ENCODE measurements at places on chromosomes 13 and 19.
A peak's percentile ranks its signal among the peaks of the same experiment; 100 is the strongest.

DNA sequence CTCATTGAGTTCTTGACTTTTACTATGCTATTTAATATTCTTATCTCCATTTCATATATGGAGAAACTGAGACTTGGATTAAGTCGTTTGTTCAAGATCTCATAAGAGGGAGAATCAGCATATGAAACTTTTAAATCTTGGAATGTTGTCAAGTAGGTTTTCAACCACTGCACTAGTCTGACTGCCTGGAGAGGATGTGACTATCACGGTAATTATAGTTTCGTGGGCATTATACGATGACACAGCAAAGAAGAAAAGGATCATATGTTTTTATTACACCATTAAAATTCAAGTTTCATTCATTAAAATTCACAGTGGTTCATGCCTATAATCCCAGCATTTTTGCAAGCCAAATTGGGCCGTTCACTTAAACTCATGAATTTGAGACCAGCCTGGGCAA lies 555.2 kb downstream of the SLITRK1 start:
- no peak for DNase-seq

- DNase-seq = no peak
Measured at GRCh38 chr19:40673397-40673796, 17.1 kb downstream of the NUMBL start.

GRCh38 chr19:14916848-14917247 lies 24.4 kb upstream of the OR7C2 start:
- DNase-seq = no peak

DNA sequence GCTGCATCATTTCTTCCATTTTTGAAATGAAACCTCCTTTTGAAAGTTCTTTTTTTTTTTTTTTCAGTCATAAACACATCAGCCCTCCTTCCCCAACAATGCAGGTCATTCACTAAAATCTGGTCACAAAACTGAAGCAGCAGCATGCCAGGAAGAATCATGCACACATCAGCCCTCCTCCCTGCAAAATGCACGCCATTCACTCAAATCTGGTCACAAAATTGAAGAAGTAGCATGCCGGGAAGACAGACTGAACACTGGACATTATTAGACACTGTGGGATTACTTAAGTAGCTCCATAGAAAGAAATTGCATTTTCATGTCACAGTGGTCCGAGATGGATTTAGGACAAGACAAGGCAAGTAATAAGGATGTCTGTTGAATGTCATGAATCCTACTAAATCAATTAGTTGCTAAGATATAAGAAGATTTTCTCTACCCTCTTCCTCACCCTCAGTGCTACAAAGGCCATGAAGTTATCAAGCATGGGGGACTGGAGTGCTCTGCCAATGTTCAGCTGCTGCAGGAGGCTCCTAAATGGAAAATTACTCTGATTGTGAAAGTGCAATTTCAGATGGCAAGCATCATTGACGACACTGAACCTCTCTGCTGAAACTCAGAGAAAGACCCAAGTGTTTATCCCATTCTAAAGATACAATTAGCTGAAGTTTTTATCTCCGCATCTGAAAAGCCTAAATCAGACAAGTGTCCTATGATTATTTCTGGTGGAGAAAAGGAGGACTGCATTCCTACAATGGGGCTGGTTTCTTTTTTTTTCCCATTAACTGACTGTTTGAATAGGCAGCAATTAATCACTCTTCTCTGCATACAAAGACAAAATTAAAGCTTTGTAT lies 913.2 kb downstream of the DIAPH3 start:
- peak; percentile 31 for DNase-seq

DNA sequence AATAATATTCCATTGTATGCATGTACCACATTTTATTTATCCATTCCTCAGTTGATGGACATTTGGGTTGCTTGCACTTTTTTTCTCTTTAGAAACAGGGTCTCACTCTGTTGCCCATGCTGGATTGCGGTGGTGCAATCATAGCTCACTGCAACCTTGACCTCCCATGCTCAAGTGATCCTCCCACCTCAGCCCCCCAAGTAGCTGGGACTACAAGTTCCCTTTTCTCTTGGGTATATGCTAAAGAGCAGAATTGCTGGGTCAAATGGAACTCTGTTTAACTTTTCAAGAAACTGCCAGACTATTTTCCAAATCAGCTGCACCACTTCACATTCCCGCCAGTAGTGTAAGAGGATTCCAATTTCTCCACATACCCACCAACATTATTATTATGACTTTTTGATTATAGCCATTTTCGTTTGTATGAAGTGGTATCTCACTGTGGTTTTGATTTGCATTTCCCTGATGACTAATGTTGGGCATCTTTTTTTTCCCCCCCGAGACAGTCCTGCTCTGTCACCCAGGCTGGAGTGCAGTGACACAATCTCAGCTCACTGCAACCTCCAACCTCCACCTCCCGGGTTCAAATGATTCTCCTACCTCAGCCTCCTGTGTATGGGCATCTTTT lies 7.6 kb upstream of the IPO5 start:
- no peak for DNase-seq

DNA sequence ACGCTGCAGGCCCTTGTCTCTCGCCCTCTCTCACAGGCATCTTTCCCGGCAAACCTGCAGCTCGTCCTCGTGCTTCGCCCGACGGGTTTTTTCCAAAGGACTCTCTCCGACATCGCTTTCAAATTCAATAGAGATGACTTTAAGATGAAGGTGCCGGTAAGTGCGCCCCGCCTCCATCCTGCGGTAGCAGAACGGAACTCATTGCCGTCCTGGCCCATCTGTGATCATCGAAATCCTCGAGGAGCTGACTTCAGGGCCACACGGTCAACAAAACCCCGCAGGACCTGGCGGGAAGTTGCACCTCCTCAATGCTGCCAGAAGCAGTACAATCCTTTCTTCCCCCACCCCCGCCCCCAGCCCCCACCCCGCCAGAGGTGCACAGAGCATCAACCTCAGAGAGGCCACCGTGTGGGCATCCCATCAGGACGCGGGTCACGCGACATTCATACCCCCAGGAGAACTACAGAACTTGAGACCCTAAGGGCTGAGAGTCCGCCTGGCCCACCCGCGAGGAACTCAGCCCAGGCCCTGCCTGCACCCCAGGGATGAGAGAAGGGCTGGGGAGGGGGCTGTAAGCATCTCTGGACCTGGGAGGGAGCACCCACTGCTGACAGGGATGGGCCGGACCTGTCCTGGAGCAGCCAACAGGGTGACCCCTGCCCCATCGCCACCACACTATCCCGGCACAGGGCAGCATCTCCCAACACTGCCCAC lies 44.9 kb upstream of the F7 start:
- DNase-seq = no peak

DNA sequence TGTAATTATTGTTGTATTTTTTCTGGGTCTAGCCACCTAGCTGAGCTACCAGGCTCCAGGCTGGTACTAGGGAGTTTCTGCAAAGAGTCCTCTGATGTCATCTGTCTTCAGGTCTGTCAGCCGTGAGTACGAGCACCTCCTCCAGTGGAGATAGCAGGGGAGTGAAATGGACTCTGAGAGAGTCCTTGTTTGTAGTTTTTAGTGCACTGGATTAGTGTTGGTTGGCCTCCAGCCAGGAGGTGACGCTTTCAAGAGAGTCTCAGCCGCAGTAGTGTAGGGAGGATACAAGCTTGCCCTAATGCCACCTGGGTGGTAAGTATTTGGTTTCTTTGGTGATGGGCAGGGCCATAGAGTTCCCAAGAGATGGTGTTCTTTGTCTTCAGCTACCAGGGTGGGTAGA lies 384.8 kb downstream of the SLC7A1 start:
- DNase-seq = no peak

DNA sequence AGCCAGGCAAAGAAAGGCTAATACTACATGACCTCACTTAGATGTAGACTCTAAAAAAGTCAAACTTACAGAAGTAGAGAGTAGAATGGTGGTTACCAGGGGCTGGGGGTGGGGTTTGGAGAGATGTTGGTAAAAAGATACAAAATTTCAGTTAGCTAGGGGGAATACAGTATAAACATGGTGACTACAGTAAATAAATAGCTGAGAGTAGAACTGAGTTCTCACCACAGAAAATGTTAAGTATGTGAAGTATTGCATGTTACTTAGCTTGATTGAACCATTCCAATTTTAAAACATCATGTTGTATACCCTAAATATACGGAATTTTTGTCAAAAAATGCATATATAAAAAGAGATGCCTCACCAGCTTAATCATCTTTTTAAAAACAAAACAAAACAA lies 67.5 kb upstream of the DOCK9 start:
- DNase-seq = no peak

- DNase-seq = no peak
Measured at GRCh38 chr13:98500963-98501421, 75.9 kb downstream of the STK24 start.
